Hematopoietic multipotent progenitor cell treated with erythropoietin and hydrocortisone succinate and interleukin-3 and kit ligand, for 15 days (in vitro differentiated cells): ENCODE measurements at places on chromosomes 7 and 10.

GRCh38 chr7:102974366-102975236, 61.8 kb downstream of the LRRC17 start:
- DNase-seq, result no peak

GRCh38 chr10:99530108-99531025, 2.4 kb upstream of the NKX2-3 start:
- no peak for DNase-seq

- no peak for DNase-seq
Measured at GRCh38 chr7:105297985-105298384, 90.7 kb downstream of the SRPK2 start.

- DNase-seq, result no peak
Measured at GRCh38 chr7:110877016-110877415, 213.9 kb upstream of the LRRN3 start.

- DNase-seq, result no peak
Measured at GRCh38 chr10:344582-345200, 209.4 kb downstream of the ZMYND11 start.

- DNase-seq, result no peak
Measured at GRCh38 chr7:72492461-72493065, 80.4 kb upstream of the CALN1 start.

DNA sequence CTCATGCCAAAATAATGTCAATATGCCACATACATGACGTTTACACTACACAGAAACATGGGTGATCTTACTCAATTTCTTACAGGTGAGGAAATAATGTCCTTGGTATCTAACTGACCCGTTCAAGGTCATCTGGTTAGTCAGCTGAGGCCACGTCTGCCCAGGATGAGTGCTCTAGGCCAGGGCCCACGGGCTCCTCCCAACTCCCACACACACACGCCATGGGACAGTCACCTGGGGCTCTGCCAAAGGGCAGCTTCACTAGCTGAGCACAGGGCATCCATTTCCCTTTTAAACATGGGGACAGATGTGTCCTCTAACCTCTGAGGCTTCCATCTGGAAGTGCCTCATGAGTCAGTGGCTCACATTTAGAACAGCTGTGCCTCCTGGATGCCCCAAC, 123.9 kb downstream of the TNS3 start:
- DNase-seq, result no peak

- DNase-seq, result no peak
Measured at GRCh38 chr7:45596665-45597095, 22.5 kb downstream of the ADCY1 start.

DNA sequence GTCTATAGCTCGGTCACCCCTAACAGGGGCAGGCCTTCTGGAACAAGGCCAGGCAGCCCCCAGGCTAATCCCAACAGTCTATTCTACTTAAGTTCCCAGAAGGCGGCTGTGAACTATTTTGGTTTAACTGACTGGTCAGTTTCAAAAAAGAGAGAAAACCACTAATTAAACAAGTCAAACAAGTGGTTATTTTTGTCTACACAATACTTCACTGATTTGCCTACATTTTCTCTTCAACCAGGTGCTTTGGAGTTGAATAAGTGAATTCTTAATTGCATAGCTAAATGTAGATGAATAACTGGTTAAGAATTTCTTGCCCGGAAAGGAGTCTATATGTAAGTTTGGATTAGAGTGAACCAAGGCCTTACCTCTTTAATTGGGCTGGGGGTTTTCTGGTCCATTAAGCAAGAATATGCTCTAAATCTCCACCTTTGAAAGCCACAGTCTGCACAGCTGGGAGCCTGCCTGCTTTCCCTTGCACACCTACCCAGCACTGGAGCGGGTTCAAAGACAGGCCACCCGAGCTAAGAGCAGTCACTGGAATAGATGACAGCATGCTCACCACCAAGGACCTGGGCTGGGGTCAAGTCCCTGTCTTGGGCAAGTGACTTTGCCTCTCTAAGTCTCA, 70.4 kb downstream of the TBXAS1 start:
- no peak for DNase-seq

GRCh38 chr10:123678376-123678775, 12.2 kb downstream of the GPR26 start:
- DNase-seq, result no peak

DNA sequence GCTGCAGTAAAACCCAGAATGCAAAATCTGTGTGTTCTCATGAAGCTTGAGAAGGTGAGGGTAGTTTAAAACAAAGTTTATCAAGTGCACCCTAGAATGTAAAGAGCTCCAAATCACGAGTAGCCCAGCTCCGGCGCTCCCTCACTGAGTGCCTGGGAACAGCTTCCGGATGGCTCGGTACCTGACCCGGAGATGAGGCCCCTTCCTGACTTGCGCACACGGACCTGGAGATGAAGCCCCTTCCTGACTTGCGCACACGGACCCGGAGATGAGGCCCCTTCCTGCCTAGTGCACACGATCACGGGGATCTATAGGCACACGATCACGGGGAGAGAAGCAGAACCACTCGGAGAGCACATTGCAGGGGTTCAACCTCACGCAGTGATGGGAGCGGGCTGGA, 322.1 kb upstream of the RNF32 start:
- DNase-seq, result no peak

GRCh38 chr7:32511791-32512190, 16.5 kb downstream of the AVL9 start:
- DNase-seq, result no peak

DNA sequence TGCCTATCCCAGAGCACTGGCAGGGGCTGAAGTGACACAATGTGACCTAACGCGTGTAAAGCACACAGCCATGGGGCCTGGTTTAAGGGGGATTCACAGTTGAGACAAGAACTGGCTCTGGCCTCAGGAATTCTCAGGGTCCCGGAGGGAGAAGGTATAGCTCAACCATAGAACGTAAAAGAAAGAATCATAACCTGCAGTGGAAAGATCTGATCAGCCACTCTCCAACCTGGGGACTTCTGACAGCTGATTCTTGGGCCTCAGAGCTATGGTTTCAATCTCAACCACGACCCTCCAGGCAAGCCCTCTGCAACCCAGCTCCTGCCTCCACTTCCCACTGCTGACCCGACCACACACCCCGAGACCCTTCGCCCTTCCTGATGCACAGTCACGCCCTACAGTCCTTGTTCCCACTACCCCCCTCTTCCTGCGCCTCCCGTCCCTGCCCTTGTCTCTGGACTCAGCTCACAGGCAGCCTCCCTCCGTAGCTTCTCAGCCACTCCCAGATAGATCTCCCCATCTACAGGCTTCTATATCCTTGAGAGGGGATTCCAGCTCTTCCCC, 245.2 kb downstream of the BUB3 start:
- DNase-seq, result no peak

DNA sequence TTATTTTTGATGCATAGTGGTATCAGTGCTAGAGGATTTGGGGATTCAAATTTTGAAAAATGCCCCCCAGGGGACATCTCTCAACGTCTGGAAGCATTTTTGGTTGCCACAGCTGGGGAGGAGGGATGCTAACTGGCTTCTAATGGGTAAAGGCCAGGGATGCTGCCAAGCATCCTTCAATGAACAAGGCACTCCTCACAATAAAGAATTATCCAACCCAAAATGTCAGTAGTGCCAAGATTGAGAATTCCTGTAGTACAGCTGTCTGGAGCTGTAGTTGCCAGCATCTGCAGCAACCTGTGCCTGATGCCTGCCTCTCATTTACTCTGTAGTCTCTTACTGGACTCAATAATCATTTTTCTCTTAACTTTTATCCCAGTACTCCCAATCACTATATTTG, 53.5 kb downstream of the SEPTIN7 start:
- DNase-seq, result no peak

DNA sequence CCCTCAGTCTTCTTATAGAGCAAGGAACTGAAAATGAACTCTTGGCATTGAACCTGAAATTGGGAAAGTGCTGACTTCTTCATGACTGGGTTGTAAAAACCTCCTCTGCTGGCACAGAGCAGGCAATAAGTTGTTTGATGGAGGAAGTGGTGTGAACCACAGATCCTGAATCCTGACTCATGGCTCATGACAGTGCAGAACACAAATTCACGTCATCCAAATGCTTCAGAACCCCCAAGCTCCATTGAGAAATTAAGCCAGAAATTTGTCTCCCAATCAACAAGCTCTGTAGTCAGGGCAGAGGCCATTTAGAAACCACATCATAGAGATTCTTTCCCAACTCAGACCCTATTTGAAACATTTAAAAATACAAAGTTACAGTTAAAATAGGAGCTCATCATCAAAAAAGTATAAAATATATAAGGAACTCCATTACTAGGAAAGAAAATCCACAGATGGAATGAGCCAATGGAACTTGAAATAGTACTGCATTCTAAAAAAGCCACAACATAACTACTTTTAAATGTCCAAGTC, 10.3 kb upstream of the STK17A start:
- peak; percentile 60 for DNase-seq

- no peak for DNase-seq
Measured at GRCh38 chr10:42836771-42837468, 54.3 kb downstream of the BMS1 start.

DNA sequence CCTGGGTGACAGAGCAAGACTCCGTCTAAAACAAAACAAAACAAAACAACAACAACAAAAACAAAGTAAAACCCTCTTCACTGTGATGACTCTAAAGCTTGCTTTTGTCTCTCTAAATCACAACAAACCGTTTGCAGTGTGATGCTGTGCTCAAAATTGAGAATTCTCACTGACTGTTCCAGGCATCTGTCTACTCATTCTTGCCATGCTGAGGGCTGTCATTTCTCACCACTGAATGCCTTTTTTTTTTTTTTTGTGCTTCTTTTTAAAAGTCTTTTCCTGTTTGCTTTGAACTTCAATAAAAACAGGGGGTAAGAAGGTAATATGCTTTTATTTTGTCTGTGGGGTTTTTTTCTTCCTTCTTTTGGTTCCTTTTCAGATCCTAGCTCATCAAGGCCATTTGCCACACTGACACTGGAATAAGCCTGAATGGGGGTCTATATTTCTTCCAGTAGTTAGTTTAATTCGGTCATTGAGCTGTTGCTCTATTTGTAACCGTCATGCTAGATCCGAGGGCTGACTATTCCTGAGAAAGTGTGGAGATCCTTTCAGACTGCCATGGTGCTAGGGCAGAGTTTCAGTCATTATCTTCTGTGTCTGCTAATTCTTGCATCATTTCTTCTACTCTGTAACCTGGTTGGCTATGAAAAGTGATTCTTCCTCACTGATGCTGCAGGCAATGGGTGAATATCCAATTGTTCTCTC, 10.6 kb downstream of the FAS start:
- no peak for DNase-seq

GRCh38 chr7:29955799-29956486, 33.7 kb downstream of the SCRN1 start:
- DNase-seq, result no peak

GRCh38 chr10:113384181-113384580, 168.7 kb upstream of the HABP2 start:
- DNase-seq, result no peak

GRCh38 chr10:13439313-13440184, 89.3 kb downstream of the BEND7 start:
- no peak for DNase-seq

GRCh38 chr10:44520651-44521050, 135.8 kb upstream of the CXCL12 start:
- DNase-seq, result no peak

- no peak for DNase-seq
Measured at GRCh38 chr7:128255271-128255670, 14.2 kb downstream of the LEP start.

- DNase-seq, result no peak
Measured at GRCh38 chr7:24233386-24233785, 50.6 kb upstream of the NPY start.

DNA sequence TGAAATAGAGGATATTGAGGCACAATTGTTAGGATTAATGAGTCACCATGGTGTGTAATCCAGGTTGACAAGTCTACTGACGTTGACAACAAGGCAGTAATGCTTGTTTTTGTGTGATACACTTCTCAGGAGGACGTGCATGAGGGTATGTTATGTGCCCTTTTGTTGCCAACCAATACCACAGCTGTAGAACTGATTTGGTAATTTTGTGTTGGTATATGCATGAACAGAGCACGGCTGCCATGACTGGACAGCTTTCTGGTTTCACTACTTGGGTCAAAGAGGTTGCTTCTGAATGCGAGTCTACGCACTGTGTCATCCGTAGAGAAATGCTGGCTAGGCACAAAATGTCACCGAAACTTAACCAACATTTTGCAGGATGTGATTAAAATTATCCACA, 32.9 kb downstream of the PHTF2 start:
- no peak for DNase-seq

DNA sequence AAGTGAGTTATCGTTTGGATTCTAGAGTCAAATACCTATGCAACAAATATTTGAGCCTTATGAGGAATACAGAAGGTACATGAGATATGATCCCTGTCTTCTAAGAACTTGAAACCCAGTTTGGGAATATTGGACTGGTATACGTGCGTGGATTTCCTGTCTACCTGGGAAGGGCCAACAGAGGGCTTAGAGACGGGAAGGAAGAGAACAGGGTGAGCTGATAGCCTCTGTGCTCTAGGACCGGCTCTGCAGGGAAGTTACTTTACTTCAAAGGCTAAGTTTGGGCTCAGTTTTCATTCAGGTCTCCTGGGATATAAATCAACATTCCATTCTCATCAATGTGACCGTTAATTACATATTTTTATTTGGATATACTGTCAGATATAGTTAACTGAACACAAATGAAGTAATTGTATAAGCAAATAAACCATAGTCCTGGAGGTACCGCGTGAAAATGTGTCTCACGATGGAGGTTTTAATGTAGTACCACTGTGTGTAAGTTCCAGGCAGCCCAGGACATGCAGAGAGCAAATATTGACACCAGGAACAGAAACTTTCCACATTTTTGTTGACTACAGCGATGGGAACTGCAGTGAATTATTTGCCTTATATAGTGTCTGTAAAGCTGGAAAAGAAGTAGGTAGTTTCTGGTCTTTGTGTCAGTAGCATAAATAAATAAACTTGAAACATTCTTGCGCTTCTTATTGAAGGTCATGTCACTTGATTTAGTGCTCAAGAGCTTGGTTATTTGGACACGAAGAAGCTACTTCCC, 8.6 kb downstream of the CHST12 start:
- no peak for DNase-seq

DNA sequence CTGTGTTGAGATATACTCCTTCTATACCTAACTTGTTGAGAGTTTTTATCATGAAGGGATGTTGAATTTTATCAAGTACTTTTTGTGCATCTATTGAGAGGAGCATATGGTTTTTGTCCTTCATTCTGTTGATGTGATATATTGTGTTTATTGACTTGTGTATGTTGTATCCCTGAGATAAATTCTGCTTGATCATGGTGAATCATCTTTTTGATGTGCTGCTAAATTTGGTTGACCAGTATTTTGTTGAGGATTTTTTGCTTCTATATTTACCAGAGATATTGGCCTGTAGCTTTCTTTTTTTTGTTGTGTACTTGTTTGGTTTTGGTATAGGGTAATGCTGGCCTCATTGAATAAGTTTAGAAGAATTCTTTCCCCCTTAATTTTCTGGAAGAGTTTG, 32.4 kb downstream of the NEURL1 start:
- no peak for DNase-seq

- DNase-seq, result no peak
Measured at GRCh38 chr7:92788559-92789183, 47.7 kb downstream of the CDK6 start.

GRCh38 chr10:113316506-113316905, 236.3 kb upstream of the HABP2 start:
- no peak for DNase-seq

- DNase-seq, result no peak
Measured at GRCh38 chr10:4492202-4492601, 333.8 kb upstream of the AKR1E2 start.

- no peak for DNase-seq
Measured at GRCh38 chr7:972676-973309, 2.6 kb downstream of the COX19 start.

GRCh38 chr10:101993651-101994200, 62.2 kb downstream of the ARMH3 start:
- no peak for DNase-seq

GRCh38 chr7:27185013-27185853, at the start of gene HOXA11:
HOXA11 (minus strand) TSS chr7:27185232; CDS start chr7:27185144, 88 bp downstream.
- no peak for DNase-seq
